ENCODE measurements at places on chromosomes 6 and 20. TPM values are rescaled to one million over a fixed set of nuclear protein-coding genes. Genes with fewer than 3 reads are reported as not detected.

GRCh38 chr6:158338311-158339112, 26.2 kb downstream of the TULP4 start:
- H3K4me1 ChIP-seq, result peaks cover 22% of the 10 kb centered on the region
- H3K36me3 ChIP-seq, result no peaks in the 10 kb centered on the region
- H3K27ac ChIP-seq, result peak overlapping the region; percentile 77
- no peak for DNase-seq
- no peak overlapping the region for H3K4me3 ChIP-seq
- H3K27me3 ChIP-seq, result no peaks in the 10 kb centered on the region

The PNLDC1 gene
- 0.44 TPM for total RNA-seq

The FIG4 gene
- total RNA-seq, result 21.3 TPM

GRCh38 chr6:40668203-40668602, 81.0 kb upstream of the LRFN2 start:
- H3K27ac ChIP-seq, result no peak overlapping the region
- H3K36me3 ChIP-seq, result no peaks in the 10 kb centered on the region
- no peak overlapping the region for H3K4me3 ChIP-seq
- no peak for DNase-seq
- H3K4me1 ChIP-seq, result no peaks in the 10 kb centered on the region

GRCh38 chr6:127547215-127547614, 28.1 kb upstream of the MTCL3 start:
- H3K4me1 ChIP-seq, result no peaks in the 10 kb centered on the region
- H3K27ac ChIP-seq, result no peak overlapping the region
- DNase-seq, result no peak
- no peaks in the 10 kb centered on the region for H3K36me3 ChIP-seq
- H3K27me3 ChIP-seq, result no peaks in the 10 kb centered on the region

GRCh38 chr20:34683667-34684066, 6.8 kb upstream of the PIGU start:
- H3K4me3 ChIP-seq, result no peak overlapping the region
- no peaks in the 10 kb centered on the region for H3K4me1 ChIP-seq
- no peak for DNase-seq
- no peaks in the 10 kb centered on the region for H3K36me3 ChIP-seq
- no peaks in the 10 kb centered on the region for H3K27me3 ChIP-seq

GRCh38 chr6:73978330-73978729, 282.3 kb downstream of the CD109 start:
- no peaks in the 10 kb centered on the region for H3K27me3 ChIP-seq
- DNase-seq, result no peak
- H3K4me3 ChIP-seq, result no peak overlapping the region

The NMBR gene
- total RNA-seq, result not detected

The PRICKLE4 gene
- 0.67 TPM for total RNA-seq

The TRIM15 gene
- total RNA-seq, result 0.48 TPM

- H3K36me3 ChIP-seq, result no peaks in the 10 kb centered on the region
- no peak overlapping the region for H3K27ac ChIP-seq
- H3K4me3 ChIP-seq, result no peak overlapping the region
- no peak for DNase-seq
- H3K4me1 ChIP-seq, result peaks cover 26% of the 10 kb centered on the region
- no peaks in the 10 kb centered on the region for H3K27me3 ChIP-seq
These were observed 8.1 kb upstream of the OCSTAMP start for GRCh38 chr20:46558511-46558959.

DNA sequence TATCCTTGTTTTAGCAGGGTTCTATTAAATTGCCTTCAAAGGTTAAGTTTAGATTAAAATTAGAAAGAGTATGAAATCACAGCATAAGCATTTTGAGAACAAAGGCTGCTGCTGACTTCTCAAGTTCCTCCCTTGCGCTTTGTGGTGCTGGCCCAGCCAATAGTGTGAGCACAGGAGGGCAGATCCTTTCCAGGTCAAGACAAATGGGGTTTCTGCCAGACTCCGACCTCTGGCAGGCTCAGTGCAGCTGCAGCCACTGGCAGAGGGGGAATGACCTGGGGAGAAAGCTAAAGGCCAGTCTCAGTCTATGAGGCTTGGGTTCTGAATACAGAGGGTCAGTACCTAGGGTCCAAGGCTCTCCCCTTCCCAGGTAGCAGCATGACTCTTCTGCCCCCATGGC, 27.0 kb downstream of the CLIC5 start:
- no peak for DNase-seq
- no peaks in the 10 kb centered on the region for H3K4me1 ChIP-seq
- H3K36me3 ChIP-seq, result no peaks in the 10 kb centered on the region
- no peak overlapping the region for H3K27ac ChIP-seq

- no peaks in the 10 kb centered on the region for H3K36me3 ChIP-seq
- H3K4me1 ChIP-seq, result no peaks in the 10 kb centered on the region
These were observed at the start of gene BTNL2 for GRCh38 chr6:32406857-32407256. BTNL2 (minus strand) TSS chr6:32407181; CDS start chr6:32407123, 58 bp downstream.

DNA sequence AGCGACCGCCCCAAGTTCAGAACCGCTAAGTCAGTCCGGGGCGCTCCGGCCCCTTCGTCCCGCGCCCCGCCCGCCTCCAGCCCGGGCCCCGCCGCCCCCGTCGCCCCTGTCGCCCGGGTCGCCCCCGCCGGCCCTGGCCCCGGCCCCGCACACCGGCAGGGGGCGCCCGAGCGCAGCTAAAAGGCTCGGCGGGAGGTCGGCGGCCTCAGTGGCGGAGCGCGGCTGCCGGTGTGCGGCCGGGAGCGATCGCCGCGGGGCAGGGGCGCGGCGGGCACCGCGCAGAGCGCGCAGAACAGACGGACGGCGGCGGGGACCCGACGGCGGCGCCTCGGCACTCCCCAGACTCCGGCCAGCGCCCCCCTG, at the start of gene FNDC1:
FNDC1 (plus strand) TSS at position 208 of the 363 bp plus-strand sequence. CDS start 197 bp downstream, outside the sequence.
- peaks cover 5% of the 10 kb centered on the region for H3K4me1 ChIP-seq
- peak within 1 kb of the TSS; percentile 57 for H3K4me3 ChIP-seq
- H3K27ac ChIP-seq, result no peak within 1 kb of the TSS
- H3K27me3 ChIP-seq, result peaks cover 49% of the 10 kb centered on the region
- no peak for DNase-seq

DNA sequence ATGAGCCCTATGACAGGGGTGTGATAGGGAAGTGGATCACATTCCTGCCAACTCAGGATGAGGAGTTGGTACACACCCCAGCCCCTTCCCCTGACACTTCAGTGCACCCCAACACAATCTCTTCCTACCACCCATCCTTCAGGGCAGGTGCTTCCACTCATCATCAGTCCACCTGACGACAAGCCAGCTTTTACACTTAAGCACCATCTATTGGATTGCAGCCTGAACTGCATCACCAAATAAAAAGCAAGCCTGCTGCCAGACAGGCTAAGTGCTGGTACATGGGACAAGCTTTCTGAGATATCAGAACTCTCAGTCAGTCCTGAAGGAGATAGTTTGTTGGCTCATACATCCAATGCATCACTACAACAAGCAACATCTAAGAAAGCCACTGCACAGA, 69.0 kb upstream of the TMEM200A start:
- no peak overlapping the region for H3K4me3 ChIP-seq
- no peaks in the 10 kb centered on the region for H3K36me3 ChIP-seq
- H3K27me3 ChIP-seq, result no peaks in the 10 kb centered on the region
- no peak for DNase-seq
- H3K4me1 ChIP-seq, result no peaks in the 10 kb centered on the region

The BFSP1 gene
- 2.5 TPM for total RNA-seq

The BANF2 gene
- not detected for total RNA-seq

The ALDH8A1 gene
- not detected for total RNA-seq

All from H1 (cell line).